Activated CD4-positive, alpha-beta memory T cell treated with anti-CD3 and anti-CD28 coated beads for 36 hours (primary cell): ENCODE measurements at places on chromosomes 1 and 21. TPM values are rescaled to one million over a fixed set of nuclear protein-coding genes. Genes with fewer than 3 reads are reported as not detected.

- no peak for DNase-seq
Observed at GRCh38 chr1:231776757-231777062, 150.1 kb downstream of the DISC1 start.

- DNase-seq = no peak
Observed at GRCh38 chr1:226636847-226637096, 88.2 kb downstream of the STUM start.

DNA sequence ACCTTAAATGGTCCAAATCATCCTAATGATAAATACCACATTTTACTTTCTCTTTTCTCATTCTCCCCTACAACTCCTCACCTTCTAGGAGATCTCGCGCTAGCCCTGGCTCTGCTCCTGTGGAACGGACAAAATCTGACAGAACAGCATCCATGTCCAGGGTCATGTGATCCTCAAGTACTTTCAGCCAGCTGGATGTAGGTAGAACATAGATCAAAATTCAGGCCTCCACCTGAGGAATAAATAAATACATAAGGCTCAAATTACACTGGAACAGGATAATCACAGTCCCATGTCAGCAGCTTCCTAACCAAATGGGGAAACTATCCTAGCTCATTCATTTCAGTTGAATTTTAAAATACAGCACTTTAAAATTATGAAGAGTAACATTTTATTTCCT lies 33.2 kb downstream of the OTUD7B start:
- DNase-seq = no peak

GRCh38 chr1:17091252-17091651 lies 28.0 kb downstream of the PADI2 start:
- DNase-seq = no peak

DNA sequence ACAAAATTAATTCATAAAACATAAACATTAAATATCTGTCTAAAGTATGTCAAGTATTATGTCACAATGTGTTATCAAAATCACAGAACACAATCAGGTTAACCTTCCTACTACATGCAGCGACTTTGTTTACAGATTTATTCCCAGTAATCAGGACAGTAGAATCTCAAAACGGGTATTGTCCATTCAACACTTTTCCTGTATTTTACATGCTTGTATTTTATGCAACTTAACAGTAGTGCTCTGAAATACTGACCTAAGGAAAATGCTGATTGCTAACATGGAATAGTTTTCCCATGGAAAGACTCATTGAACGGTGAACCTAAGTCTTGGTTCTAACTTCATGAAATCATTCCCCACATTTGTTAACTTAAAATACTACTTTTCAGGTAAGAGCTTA lies 2.3 kb downstream of the SERBP1 start:
- DNase-seq = no peak

GRCh38 chr1:189628857-189629256 lies 848.8 kb downstream of the BRINP3 start:
- no peak for DNase-seq

- peak; percentile 91 for DNase-seq
Observed at GRCh38 chr1:182084487-182085316, 23.2 kb upstream of the ZNF648 start.

- no peak for DNase-seq
Observed at GRCh38 chr1:201517631-201518030, 10.7 kb upstream of the CSRP1 start.

DNA sequence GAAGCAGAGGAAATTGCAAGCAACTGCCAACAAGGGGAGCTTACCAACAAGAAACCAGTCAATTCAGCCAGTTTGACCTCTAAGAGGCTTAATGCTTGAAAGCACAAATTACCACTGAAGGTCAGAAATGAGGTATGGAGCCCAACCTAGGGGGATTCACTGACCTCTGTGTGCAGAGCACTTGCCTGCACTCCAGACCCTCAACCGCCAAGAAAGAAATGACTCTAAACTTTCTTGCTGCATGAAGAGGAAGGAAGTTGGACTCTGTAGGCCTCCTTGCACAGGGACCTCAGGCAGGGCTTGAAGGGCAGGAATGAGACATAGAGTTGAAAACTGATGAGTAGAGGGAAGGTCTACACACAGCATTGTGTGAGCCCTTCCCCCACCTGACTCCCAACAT lies 10.0 kb downstream of the ARMH1 start:
- DNase-seq = no peak

- DNase-seq = peak; percentile 82
Observed at GRCh38 chr1:6475381-6476133, 9.6 kb upstream of the TNFRSF25 start.

DNA sequence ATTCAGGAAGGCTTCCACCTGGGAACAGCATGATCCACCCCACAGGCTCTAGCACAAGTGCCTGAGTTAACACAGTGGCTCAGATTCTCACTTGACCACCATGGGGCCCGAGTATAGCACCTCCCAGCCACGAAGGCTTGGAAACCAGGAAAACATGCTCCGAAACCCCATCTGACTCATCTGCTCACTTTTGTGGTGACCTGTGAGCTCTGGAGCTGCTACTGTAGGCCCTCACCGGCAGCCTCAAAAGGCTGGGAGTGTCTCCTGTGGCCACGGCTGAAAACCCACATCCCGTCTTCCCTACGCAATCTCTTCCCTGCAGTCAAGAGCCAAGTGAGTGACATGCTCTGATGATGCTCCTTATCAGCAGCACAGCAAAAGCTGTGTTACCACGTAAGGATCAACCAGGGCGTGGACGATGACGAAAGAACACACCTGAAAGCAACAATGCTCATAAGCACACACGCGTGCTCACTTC lies 81.4 kb downstream of the TGFBR3 start:
- DNase-seq = peak; percentile 92

DNA sequence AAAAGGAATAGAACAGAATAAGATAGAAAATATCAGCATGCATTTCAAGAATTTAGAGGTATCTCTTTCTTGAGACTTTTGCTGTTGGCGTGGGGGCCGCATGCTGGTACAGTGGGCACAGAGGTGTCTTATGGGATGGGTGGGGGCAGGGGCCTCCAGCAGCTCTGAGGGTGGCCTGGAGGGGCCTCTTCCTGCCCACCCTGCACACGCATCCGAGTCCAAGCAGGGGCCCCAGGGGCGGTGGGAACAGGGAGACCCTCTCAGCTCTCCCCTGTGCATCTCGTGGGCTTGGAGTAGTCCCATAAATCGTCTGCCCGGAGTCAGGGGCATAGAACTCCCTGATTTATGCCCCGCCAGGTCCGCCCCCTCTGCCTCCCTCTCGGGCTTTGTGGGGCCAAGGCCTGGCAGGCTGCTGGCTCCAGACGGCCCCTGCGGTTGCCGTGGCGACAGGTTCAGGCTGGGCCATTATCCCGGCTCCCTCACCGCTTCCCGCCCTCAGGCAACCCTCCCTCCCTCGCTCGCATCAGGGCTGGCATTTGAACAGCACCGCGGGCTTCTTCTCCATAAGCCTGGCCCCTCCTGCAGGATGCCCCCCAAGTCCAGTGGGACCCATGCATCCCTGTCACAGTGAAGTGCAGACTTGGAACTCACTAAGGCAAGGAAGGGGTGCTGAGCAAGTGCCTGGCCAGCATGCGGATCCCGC lies 133.2 kb upstream of the ZBTB40 start:
- DNase-seq = no peak

DNA sequence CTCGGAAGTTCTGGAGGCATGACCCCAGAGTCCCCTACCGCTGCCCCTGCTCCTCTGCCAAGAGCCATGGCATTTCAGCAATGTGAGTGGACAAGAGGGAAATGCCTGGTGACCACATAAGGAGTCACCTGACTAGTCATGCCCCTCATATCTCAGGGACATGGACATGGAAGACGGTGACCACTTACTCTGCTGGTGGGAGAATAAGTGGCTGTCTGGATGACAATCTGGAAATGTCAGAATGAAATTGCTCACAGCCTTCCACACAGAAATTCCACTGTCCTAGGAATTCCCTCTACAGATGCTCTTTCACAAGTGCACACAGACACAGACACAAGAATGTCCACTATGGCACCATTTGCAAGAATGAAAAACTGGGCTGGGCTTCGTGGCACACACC lies 24.3 kb upstream of the PLEKHG5 start:
- DNase-seq = no peak

GRCh38 chr1:94595658-94596057 lies 54.1 kb upstream of the F3 start:
- no peak for DNase-seq

- DNase-seq = peak; percentile 44
Observed at GRCh38 chr1:62962901-62963776, 179.2 kb downstream of the ATG4C start.

DNA sequence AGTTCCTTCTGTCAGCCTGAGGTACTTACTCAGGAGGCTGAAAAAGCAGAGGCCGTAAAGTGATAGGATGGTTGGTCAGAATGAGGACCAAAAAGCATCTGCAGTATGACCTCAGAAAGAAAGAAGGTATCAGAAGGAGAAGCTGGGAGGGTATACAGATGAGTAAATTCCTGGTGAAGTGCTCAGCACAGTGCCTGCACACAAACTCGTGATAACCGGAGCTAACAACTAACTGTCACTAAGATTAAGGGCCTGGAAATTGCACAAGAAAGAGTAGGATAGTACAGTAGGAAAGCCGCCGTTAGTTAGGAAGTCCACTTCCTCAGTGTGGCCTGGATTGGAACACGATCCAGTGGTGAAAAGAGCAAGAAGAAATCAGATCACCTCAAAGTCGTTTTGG lies 62.6 kb downstream of the VPS26C start:
- DNase-seq = no peak

GRCh38 chr1:110617116-110617515 lies 11.0 kb upstream of the KCNA2 start:
- DNase-seq = no peak

Gene RHOC
- 50.1 TPM for total RNA-seq

Gene DIPK1A
- 8.7 TPM for total RNA-seq

Gene FLG2
- total RNA-seq = not detected

Gene C1orf185
- not detected for total RNA-seq

Gene TMEM39B
- 18.9 TPM for total RNA-seq

Gene SMCP
- total RNA-seq = not detected

Gene AKIRIN1
- total RNA-seq = 73.2 TPM

Gene GREM2
- total RNA-seq = 0.46 TPM

Gene TMEM9
- total RNA-seq = 22.5 TPM

Gene ADAM30
- total RNA-seq = not detected

Gene LRRN2
- total RNA-seq = not detected
